Right ventricle myocardium inferior (tissue), 1 donor: ENCODE measurements at places on chromosomes 5 and 9.

DNA sequence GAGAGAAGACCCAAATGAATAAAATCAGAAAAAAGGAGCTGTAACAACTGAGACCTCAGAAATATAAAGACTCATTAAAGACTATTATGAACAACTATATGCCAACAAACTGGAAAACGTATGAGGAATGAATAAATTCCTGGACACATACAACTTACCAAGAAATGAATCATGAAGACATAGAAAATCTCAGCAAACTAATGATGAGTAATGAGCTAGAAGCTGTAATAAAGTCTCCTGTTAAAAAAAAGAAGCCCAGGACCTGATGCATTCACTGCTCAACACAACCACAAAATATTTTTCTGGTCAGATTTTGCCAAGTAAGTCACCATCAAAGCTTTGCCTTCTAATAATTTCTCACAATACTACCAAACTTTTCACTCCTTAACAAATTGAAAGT, 666.7 kb downstream of the LRRC70 start:
- DNase-seq, result no peak

DNA sequence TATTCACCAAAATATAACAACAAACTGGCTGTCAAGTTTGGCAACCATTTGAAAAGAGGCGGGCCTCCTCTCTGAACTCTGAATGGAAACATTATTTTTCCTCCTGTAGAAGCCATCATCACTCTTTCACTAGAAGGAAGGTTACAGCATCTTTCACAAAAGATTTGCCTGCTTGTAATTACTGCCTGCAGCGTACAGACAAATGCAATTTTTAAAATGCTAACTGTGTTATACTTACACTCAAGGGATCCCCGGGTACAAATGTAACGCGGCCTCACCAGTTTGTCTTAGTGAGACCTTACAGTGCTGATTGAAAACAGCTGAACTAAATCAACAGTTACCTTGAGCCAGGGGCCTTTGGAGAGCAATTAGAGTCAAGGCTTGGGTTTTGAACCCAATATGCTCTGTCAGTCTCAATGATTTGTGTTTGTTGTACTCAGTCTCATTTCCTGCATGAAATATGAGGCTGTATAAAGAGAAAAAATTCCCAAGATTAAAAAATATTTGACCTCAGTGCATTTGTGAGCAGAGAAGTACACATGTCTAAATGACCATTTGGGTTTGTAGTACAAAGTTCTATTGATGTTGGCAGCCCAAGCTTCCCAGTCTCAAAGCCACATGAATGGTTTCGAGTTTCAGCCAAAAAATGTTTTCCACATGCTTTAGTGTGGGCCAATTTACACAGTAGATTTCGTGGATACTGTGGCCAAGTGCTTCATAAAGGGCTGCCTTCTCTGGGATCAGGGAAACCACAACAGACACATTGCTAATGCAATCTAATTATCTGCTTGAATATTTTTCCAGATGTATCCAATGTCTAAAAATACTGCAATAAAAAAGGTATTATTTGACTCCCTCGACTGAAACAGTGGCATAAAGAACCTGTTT, 500.0 kb downstream of the SPATA31D1 start:
- no peak for DNase-seq

GRCh38 chr5:105940181-105940580, 1730.6 kb downstream of the EFNA5 start:
- no peak for DNase-seq

GRCh38 chr5:181246276-181247049, 2.8 kb upstream of the RACK1 start:
- peak; percentile 94 for DNase-seq

- no peak for DNase-seq
These were observed 647.2 kb downstream of the BNC2 start for GRCh38 chr9:16223074-16223871.

GRCh38 chr9:78900500-78900899, 603.6 kb downstream of the PSAT1 start:
- DNase-seq, result no peak

DNA sequence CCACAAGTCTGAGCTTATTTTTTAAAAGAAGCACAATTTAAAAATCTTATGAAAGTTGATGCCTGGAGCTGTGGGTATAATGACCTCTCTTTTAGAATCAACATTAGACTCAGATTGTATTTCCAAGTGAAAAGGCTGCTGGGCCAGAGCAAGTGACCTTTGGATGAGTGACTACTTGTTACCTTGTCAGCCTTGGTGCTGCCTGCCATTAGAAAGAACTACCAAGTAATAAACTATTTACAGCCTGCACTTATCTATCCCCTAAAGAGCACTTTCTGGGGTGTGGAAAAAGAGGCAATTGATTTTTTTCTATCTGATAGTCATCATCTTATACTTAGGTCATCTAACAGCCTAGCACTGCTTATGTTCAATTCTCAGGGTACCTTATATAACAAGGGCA, 134.9 kb upstream of the FBXL17 start:
- no peak for DNase-seq

GRCh38 chr9:98639133-98639532, 69.6 kb downstream of the GABBR2 start:
- DNase-seq, result no peak

DNA sequence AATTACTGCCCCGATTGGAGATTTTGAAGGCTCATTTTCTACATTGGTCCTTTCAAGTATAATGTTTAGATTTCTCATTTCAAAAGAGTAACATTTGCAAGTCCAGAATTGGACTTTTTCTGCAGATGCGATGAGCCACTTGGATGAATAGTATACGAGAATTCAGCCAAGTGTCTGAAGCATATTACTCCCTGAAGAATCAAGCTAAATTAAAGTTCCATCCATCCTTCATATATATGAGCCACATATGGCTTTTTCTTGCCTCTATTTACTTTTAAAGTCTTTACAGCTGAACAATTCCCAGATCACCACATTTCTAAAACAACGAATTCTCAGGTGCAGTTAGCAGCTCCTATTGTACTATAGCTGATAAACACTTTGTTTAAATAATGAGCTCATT, 288.7 kb downstream of the CEMIP2 start:
- DNase-seq, result no peak

DNA sequence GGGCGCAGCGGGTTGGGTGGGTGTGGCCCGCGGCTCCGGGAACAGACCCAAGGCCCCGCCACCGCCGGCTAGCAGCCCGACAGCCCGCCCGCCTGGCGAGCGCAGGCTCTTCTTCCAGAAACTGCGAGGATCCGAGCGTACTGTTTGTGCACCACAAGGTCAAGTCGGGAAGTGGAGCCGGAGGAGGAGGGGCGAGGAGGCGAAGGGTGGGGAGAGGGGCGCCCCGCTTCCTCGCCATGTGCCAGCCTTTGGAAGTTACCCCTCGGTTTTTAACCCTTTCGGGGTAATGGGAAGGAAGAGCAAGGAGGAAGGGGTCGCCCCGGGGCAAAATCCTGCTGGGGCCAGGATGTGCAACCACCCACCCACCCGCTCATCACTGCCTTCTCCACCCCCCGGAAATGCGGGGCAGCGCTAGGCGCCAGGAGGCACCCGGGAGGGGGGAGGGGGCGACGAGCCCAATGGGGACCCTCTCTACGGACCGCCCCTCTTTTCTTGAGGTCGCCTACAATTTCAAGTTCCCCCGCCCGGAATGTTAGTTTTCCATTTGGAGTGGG, 1.1 kb upstream of the JADE2 start:
- peak; percentile 95 for DNase-seq

GRCh38 chr9:84331119-84331809, 9.3 kb downstream of the SLC28A3 start:
- no peak for DNase-seq

DNA sequence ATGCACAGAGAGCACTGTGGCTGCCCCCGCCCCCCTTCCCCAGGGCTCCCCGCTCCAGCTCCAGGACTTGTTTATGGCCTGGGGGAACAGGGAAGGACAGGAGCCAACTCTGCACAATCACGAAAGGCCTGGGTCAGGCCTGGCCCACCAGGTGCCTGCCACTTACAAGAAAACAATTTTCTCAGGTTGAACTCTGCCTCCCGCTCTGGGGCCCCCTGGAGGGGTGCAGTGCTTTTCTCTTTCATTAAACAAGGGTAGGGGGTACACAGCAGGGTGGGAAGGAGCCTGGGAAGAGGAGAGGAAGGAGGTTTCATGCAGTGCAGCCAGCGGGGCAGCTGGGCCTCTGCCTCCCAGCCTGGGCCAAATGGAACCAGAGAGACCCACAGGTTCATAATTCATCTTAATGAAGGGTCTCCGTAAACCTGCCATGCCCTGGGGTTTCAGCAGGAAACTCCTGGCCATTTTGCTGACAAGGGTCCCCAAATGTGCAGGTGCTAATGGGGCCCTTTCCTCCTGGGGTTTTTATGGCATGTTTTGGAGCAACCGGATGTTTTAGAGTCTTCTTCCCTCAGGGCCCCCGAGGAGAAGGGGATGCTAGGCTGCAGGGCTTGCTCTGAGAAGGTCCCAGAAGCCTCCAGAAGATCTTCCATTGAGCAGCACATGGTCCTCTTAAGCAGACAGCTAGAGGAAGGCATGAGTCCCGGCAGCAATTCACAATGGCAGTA, 219.8 kb downstream of the SLIT3 start:
- no peak for DNase-seq

DNA sequence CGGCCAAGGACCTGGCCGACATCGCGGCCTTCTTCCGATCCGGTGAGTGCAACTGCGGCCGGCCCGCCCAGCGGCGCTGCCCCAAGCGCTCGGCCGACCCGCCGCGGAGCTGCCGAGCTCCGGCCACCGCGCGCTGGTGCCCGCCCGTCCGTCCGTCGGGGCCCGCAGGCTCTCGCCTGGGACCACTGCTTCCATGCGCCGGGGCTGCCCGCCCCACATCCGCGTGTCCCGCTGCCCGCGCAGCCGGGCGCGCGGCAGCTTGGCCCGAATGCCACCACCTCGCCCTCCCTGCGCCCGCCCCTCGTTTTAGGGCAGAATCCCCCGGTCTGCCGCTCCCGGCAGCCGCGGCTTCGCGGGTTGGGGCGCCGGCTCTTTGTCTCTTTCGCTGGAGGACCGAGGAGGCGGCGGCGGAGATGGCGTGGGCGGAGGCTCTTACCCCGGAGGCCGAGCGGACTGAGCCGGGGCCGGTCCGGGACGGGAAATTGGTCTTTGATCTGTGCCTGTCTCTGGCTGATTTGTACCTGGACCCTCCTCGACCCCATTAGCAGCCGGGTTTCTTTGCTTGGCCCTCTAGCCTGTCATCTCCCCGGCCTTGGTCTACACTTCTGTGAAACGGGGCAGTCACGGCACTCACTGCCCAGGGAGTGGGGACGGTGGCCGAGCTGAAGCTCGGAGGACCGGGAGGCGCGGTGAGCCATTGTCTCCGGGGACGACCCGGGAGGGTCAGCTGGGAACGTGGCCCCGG, 871 bp downstream of the TRIO start:
- DNase-seq, result peak; percentile 80

- DNase-seq, result no peak
These were observed 108.1 kb upstream of the SLC27A6 start for GRCh38 chr5:128857076-128857677.

DNA sequence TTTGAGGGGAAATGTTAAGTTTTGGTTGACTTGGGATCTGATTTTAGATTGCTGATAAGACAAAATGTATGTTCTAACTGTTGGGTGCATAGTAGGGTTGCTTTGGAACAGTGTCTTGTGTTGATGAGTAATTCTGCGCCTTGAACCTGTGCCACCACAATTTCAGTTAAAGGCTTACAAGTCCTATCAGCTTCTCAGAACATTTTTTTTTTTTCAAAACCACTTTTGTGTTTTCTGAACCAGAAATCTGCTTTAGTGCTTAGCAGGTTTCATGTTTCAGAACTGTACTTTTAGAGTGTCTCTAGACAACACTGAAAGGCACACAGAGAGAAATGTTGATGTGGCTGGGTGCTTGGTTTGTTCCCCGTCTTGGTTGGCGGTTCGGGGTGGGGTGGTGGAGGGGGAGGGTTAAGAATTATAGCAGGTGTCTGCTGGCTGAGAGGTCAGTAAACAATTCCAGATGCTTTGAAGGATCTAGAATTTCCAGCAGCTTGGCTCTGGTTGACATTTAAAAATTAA, 84.6 kb downstream of the ANKRD55 start:
- DNase-seq, result no peak

GRCh38 chr9:18382243-18382642, 91.7 kb upstream of the ADAMTSL1 start:
- no peak for DNase-seq

GRCh38 chr5:118637947-118638670, 350.2 kb downstream of the DTWD2 start:
- DNase-seq, result no peak

DNA sequence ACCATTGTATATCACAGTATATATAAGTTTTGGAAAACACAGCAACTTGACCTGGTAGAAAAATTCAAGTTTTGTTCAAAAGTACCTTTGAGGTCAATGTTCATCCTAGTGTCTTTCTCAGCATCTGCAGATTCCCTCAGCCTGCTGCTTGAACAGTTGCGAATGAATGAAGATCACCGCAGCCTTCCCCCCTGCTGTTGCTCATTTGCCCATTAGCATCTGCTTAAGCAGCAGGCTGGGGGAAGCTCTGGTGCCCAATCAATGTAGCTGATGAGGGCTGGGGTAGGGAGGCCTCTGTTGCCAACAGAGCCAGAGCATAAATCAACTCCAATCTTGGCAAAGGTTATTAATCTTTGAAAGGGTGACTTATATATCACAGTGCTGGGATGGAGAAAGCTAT, 586.5 kb upstream of the PTPRD start:
- DNase-seq, result no peak

DNA sequence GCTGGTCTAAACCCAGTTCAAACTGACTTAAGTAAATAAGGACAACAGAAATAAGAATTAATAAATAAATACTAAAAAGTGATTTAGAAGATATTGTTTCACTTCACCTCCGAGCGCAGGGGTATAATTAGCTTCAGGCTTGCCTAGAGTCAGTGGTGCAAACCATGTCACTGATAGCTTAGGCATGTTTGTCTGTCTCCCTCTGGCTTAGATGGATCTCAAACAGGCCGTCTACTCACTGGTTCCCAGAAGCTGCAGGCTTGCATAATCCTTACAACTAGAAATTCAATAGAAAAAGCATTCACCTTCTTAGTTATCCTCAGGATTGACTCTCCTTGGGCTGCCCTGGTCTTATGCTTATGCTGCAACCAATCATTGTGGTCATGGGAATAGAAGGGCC, 629.8 kb upstream of the WWC1 start:
- DNase-seq, result no peak

GRCh38 chr5:160310552-160311295, 1.6 kb downstream of the CCNJL start:
- DNase-seq, result no peak

- no peak for DNase-seq
These were observed 47.0 kb downstream of the EPB41L4B start for GRCh38 chr9:109273869-109274268.

- DNase-seq, result no peak
These were observed 61.7 kb downstream of the GALNT12 start for GRCh38 chr9:98869078-98869745.

DNA sequence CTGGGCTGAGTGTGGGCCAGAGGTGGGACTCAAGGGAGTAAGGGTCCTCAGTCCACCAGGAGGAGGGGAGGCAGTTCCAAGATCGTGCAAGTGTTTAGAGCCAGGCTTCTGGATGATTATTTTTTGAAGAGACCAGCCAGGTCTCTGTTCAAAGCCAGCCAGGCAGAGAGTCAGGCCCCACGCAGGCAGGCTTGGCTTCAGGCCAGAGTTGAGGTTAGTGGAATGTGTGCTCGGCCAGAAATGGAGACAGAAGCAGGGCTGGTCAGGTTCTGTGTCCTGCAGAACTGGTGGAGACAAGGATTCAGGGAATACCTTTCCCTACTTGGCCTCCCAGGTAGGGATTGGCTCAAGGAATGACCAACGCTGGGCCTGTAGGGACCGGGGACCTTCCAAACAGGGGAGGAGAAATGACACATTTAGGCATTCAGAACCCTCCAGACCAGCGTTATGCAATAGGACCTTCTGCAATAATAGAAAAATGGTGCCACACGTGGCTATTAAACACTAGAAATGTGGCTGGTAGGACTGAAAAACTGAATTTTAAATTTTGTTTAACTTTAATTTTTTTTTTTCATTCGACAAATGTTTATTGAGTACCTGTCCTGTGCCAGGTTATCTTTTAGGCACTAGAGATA, 106.2 kb downstream of the CMYA5 start:
- DNase-seq, result no peak
